HuH-7.5 (cell line): ENCODE measurements at places on chromosomes 2 and 18.

GRCh38 chr2:190318931-190319554 is 583 bp downstream of the HIBCH start:
- DNase-seq: no peak

DNA sequence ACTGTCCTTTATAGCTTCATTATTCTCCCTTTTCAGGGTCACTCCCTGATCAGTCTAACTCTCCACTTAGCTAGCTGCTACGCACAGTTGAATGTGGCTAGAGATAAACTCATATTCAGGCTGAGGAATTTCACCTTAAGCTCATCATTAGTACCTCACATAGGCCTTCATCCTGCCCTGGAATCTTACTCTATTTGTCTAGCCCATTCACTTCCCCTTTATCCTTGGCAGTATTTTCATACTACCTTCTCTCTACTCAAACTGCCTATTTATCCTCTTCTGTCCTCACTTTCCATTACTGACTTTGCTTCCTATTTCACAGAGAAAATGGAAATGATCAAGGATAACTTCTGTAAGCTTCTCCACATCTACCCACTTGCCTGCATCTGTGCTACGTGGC is 10.6 kb upstream of the DSC2 start:
- DNase-seq: no peak

- peak; percentile 45 for DNase-seq
Observed at GRCh38 chr2:112803691-112804521, 19.6 kb upstream of the IL1A start.

GRCh38 chr2:30721241-30721640 is 86.0 kb downstream of the CAPN13 start:
- DNase-seq: no peak

GRCh38 chr2:8976442-8977259 is 26.8 kb downstream of the MBOAT2 start:
- no peak for DNase-seq
